ENCODE measurements at places on chromosomes 16 and 17. TPM values are rescaled to one million over a fixed set of nuclear protein-coding genes. Genes with fewer than 3 reads are reported as not detected.

GRCh38 chr17:68257934-68258333 is 10.1 kb downstream of the AMZ2 start:
- DNase-seq = no peak

The DRC3 gene
- 0.61 TPM for total RNA-seq

- DNase-seq = no peak
These were observed 56.8 kb downstream of the ANKFY1 start for GRCh38 chr17:4206962-4207361.

The CMTM2 gene
- total RNA-seq = 0.54 TPM

DNA sequence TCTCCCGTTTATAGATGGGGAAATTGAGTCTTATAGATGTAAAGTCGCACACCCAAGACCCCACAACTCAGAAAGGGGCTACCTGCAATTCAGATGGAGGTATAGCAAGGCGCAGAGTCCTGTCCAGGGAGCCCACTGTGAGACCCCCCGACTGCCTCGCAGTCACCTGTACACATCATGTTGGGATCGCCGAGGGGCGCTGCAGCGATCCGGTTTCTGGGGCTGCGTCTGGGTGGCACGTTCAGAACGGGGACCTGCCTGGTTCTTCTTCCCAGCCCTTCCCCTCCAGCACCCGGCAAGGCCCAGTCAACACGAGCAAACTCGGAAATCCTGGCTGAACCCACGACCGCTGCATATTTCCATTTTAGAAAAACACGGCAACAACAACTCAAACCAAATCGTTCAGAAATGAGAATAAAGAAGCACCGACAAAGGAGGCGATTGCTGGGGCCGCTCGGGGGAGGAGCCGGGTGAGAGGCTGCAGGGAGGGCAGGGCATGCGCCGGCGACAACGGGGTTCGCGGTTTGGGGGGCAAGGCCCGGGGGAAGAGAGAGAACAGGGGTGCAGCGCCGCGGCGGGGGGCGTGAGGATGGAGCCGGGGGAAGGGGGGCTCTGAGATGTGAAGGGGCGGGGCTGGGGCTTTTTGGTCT is 643 bp downstream of the HSDL1 start:
- peak; percentile 23 for DNase-seq

DNA sequence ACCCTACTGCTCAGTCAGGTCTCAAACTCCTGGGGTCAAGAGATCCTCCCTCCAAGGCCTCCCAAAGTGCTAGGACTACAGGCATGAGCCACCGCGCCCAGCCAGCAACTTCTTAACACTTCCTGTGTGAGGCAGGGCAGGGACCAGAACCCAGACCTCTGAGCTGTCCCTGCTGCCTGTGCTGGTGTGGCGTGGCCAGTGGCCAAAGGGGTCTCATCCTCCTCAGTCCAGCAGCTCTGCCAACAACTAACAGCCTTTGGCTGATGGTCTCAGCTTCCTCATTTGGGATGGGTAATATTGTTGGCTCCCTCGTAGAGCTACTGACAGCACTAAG is 1.4 kb upstream of the LLGL1 start:
- DNase-seq = no peak

The CES1 gene
- 0.58 TPM for total RNA-seq

The SOST gene
- not detected for total RNA-seq

DNA sequence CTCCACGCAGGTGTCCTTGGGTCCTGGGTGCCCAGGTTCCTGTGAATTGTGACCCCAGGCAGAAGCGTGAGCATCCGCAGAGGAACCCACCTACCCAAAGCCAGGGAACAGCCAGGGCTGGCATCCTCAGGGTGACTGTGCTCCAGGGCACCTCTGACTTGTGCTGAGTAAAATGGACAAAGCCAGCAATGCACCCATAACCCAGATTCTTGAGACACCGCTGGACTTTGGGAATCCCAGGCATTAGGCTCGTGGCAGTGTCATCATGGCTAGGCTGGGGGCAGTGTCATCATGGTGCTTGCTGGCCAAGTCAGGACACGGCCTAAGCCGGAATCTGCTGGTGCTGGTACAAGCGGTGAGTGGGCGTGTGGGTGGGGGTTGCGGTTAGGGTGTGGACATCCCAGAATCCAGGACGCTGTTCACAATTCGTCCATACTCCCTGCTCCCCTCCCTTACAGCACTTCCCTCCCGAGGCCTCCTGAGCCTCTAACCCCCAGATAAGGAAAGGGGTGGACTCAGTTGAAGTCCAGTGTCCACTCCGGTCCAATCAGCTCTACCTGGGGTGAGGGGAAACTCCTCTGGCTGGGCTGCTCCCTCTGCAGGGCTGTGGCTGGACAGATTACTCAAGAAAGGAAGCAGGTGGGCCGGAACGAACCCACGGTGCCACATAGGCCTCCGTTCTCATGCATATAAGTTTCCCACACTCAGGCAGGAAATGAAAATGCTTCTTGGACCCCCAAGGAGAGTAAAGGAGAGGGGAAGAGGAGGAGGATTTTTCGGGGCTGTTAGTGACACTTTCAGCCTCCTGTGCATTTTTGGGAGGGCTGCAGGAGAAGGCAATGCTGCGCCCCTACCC is 138.9 kb downstream of the SEC14L1 start:
- DNase-seq = no peak

DNA sequence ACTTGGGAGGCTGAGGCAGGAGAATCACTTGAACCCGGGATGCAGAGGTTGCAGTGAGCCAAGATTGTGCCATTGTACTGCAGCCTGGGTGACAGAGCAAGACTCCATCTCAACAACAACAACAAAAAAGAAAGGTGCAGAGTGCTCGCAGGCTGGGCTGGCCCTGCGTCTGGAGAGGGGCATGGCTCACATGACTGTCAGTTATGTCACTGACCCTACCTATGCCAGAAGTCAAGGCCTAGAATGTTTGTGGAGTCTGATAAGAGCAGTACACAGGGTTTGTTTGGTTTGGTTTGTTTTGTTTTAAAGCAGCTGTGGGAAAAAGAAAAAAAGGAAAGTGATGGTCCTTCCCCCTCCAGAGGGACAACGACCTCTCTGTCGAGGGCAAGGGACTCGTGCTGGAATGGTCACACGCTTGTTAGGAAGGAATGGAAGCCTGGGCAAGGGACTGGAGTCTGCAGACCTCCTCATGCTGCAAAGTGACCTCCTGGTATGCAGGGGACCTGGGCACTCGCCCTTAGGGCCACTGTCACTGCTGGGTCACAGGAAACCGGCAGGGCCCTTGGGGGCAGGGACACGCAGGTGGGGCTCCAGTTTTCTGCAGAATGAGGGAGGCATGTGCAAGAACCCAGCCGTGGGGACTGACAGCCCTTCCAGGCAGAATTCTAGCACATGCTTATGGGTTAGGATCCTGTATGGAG is 10.1 kb upstream of the OSGIN1 start:
- no peak for DNase-seq

The SLC13A2 gene
- not detected for total RNA-seq

GRCh38 chr17:302300-302698 is 50.3 kb downstream of the RPH3AL start:
- no peak for DNase-seq

DNA sequence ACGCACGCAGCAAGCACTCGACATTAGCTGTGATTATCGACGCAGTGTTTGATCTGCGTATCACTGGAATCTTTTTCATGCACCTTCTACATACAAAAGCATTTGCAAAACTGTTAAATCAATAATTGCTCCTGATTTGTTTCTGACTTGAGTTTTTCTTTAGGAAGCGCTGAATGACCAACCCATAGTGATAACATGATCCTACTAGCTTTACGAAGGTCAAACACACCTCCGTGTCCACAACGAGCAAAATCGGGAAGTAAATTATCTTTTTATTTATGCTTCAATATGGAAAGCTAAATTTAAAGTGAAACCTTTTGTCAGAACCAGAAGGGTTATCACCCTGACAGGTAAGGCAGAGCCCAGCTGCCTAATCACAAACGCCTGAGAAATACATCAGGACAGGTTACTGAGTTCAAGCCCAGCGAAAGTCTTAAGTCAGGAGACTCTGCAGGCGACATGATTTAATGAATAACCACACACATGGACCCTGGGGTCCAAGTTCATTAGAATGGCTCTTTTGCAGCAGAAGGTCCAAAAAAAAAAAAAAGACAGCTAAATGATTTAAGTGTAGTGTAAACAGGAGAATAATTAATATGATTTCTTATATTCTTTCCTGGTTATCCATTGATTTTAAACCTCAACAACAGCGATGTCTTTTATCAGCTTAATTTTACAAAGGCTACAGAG is 104.2 kb downstream of the ADCY9 start:
- no peak for DNase-seq

- DNase-seq = no peak
These were observed 96.2 kb downstream of the PRKCA start for GRCh38 chr17:66398617-66399016.

- no peak for DNase-seq
These were observed 14.5 kb downstream of the MRM3 start for GRCh38 chr17:796609-797008.

GRCh38 chr17:29870836-29871465 is 59.1 kb downstream of the SSH2 start:
- DNase-seq = no peak

All from neural crest cell (in vitro differentiated cells).